Cortex of kidney (tissue), 1 donor: ENCODE measurements at places on chromosomes 16 and 17.

DNA sequence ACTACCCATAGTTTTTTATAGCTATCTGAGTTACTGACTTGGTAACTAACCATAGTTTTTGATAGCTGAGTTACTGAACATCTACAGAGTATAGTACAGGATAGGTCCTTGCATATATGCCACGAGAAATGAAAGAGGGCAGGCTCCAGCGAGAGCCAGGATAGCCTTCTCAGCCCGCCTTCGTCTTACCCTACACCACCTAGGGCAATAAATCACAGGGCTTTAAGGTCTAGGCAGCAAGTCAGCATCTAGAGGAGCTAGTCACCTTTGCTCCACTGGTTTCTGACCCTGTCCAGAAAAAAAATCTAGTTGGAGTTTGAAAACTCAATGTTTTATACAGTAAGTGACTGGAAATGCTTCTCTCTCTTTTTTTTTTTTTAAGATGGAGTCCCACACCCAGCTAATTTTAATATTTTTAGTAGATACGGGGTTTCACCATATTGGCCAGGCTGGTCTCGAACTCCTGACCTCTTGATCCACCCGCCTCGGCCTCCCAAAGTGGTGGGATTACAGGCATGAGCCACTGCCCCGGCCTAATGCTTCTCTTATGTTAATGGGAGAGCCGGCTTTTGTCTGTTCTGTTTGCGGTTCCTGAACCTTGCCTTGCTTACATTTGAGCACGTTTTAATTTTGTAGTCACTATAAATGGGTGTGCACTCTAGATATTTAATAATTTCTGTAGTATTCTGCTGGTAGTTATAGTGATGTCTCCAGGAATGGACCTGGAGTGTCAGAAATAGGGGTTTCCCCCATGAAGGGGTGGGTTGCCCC, 2.8 kb downstream of the BFAR start:
- no peak for DNase-seq

DNA sequence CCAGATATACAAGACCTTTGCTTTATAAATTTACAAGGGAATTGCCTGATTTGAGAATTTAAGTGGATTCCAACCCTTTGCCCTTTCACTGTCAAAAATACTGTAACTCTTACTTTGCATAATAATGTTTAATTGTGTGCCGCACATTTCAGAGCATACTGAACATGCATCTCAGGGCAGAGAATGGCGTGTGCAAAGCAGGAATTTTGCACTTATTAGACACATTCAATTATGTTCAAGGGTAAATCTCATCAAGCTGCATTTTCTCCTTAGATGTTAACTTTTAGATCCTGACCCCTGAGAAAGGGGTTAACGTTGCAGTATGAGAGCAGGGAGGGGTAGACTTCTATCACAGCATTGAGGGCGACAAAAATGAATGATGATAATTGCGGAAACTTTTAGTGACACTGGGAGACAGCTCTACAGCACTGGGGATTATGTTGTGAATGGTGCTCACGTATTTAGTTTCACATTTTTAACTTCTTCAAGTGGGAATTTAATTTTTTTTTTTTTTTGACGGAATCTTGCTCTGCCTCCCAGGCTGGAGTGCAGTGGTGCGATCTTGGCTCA, 54.6 kb upstream of the CACNG4 start:
- DNase-seq, result no peak

DNA sequence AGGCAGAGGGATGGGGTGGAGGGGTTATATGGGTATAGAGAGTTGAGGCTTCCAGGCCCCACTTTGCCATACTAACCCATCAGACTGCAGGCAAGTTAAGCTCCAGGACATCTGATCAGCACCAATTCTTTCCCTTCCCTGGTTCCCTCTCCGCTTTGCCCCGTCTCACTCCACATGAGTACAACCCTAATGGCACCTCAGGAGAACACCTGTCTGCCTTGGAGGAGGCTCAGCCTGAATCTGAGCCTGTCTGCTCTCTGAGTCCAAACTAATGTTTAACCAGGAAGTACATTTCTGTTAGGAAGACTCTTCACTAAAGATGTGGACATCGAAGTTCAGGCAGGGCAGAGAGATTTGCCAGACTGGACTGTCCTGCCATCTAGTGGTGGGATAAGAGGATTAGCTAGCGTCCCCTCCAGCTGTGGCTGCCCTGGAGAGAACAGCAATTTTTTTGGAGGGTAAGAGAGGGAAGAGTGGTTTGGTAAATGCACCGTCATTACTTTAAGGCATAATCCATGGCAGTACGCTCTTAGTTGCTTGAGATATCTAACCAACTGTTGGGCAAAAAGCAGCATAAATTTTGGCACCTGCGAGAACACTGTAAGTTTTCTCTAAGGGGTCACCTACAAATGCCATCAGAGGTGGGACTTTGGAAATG, 29.2 kb upstream of the LRRC75A start:
- DNase-seq, result no peak

GRCh38 chr17:81482673-81483072, 29.9 kb downstream of the ACTG1 start:
- no peak for DNase-seq
